ENCODE measurements at places on chromosomes 2 and 18.

DNA sequence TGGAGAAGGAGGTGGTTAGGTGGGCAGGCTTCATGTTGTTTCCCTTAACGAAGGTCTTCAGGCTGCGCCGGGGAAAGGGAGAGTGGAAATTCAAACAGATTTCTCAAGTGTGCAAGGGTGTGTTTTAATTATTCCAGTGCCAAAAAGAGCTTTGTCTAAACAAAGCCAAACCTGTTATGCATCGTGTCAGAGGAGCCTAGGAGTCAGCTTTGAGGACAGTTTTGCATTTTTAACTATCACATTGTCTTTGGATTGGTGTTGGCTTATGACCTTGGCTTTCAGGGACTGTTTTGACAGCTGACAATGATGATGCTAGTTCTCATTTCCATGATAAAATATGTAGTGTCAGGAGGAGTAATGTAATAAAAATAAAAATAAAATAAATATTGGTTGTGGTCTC, 144.8 kb downstream of the LDLRAD4 start:
- no peak for DNase-seq

GRCh38 chr2:19989342-19989666, 601 bp downstream of the WDR35 start:
- DNase-seq, result no peak

DNA sequence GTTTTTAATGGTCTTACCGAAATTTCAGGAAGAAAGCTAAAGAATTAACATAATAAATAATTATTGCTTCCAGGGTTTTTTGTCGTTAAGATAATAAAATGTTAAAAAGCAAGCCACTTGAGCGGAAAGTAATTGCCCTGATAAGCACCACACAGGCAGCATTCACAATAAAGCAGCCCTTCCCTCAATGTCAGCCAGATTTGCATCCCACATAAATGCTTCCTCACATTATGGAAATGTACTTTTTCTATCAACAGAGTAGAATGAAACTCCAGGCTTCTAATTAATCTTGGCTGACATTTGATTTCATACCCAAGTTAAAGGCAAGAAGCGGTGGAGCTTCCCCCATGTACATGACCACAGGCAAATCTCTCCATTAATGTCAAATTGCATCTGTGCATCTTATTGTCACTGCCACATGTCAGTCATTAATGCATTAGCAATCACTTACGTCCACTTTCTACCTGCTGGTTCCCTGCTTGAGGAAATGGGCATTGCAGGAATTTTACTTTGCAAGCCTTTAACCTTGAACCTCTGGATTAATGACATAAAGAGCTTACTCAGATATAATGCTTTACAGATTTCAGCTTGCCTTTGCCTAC, 26.2 kb downstream of the PTPRM start:
- DNase-seq, result no peak

DNA sequence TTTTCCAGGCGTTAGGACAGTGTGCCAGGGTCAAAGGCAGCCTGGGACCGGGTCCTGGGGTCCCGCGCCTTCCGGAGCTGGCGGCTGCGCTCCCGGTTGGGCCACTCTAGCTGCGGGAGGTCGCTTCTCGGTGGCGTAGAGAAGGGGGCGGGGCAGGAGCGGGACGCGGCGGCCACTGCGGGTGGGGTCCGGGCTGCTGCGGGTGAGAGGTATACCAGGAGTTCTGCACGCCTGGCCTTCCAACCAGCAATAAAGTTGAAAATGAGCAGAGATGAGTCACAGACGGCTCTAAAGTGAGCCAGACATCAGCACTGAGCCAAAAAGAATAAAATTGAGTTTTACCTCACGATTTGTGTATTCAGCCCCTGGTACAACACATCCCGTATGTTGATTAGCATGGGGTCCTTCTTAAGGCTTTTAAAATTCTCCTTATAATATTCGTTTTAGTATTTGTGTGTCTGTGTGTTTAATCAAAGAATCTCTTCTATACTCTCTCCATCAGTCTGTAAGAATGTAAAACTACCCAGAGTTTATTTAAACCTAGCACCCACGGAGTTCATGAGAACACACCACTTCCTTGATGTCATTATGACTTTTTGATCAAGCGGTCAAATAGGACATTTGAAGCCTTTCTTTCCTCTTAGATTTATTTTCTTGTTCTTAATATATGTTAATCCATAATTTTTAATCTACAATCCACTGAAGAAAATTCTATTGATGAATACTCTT, at the start of gene C1GALT1C1L:
TSS of gene C1GALT1C1L (minus strand) at position 108 of the 729 bp plus-strand sequence. CDS start at position 1, 107 bp downstream.
- peak; percentile 57 for DNase-seq

- no peak for DNase-seq
Measured at GRCh38 chr2:10820978-10821695, 8.6 kb upstream of the PDIA6 start.

- DNase-seq, result no peak
Measured at GRCh38 chr2:47782381-47782670, 619 bp upstream of the MSH6 start.

- no peak for DNase-seq
Measured at GRCh38 chr2:171787333-171788072, 100.2 kb downstream of the DYNC1I2 start.

DNA sequence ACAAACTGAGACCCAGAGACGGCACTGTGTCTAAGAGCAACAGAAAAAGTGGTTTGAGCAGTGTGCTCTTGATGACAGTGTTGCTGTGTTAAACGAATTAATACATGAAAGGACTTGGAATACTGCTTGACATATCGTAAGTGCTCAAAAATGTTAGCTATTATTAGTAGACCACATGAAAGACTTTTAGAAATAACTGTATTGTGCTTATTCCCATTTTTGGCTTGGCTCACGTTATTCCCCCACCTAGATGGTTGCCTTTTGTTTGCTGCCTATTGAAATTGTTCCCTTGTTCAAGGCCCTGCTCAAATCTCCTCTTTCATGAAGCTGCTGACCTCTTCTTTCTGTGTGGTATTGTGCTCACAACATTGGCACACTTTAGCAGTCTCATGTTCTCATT, 27.8 kb upstream of the C2orf74 start:
- no peak for DNase-seq

GRCh38 chr2:169069341-169069740, at the start of gene DHRS9:
DHRS9 (plus strand) TSS chr2:169069563; CDS start chr2:169081582, 12,019 bp downstream.
- DNase-seq, result peak; percentile 89

DNA sequence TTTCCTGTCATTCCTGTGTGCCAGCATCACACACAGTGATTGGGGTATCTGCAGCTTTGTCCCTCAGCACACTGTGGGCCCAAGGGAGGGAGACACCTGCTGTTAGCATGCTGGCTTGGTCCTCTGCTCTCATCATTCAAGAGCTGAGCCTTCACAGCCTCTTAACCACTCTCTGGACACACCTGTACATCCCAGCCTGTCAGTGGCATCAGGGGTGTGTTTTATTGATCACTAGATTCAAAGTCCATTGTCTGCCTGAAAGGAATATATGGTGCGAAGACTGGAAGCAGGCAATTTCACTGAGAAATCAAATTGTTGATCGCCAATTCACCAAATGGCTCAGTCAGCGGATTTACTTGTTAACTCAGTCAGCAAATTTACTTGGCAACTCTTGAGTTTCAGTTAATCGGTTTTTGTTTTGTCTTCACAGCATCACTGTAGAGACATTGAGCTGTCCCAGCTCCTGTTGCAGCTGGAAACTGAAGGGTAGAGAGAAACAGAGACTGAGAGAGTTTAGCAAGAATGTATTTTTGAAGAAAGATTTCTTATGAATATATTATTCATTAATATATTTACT, 56.3 kb upstream of the TMEM200C start:
- no peak for DNase-seq

GRCh38 chr2:217933617-217933993, 69.2 kb downstream of the TNS1 start:
- DNase-seq, result no peak

GRCh38 chr2:64273524-64274398, 129.5 kb upstream of the PELI1 start:
- peak; percentile 82 for DNase-seq

DNA sequence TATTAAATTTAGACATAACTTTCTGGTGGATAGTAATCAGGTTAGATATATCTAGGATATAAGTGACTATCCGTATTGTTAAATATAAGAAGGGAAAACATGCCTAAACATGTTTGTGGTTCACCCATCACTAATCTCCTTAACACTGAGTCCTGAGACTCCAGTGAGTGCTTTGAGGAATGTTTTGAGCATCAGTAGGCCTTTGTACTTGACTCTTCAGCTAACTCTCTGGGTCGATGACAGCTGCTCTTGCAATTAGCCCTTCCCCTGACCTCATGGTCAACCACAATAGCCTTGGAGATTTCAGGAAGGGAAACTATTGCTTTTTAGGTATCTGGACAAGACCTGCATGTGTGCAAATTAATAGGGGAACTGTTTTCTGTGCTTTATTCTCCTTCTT, 716.8 kb downstream of the EPHA4 start:
- peak; percentile 47 for DNase-seq

GRCh38 chr18:36442717-36443116, 145.2 kb downstream of the FHOD3 start:
- no peak for DNase-seq

DNA sequence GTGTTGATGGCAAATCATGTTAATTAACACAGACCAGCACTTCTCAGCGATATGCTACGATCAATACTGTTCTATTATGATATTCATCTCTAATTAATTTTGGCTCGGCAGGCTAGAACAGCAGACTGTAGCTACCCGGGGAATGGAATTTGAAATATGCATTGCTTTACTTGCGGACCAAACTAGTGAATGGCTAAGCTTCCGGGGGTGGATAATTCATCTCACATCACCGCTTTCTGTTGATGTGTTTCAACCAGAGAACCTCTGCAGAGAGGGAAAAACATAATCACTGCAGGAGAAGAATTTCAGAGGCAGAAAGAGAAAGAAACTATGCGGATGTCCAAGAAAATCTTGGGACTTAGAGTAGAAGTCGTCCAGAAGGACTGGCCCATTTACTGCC, 490.9 kb downstream of the STK39 start:
- DNase-seq, result peak; percentile 57

DNA sequence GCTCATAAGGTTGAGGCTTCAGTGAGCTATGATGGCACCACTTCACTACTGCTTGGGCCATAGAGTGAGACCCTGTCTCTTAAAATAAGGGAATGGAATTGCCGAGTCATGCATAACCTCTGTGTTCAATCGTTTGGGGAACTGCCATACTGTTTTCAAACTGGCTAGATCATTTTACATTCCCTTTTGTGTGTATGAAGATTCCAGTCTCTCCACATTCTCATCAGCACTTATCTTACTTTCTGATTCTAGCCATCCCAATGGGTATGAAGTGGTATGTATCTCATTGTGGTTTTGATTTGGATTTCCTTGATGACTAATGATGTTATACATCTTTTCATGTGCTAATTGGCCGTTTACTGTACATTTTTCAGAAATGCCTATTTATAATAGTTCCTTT, 23.7 kb downstream of the MARCHF7 start:
- DNase-seq, result peak; percentile 66

- DNase-seq, result no peak
Measured at GRCh38 chr18:7470101-7470500, 97.0 kb upstream of the PTPRM start.

- no peak for DNase-seq
Measured at GRCh38 chr2:60052601-60053000, 500.9 kb downstream of the BCL11A start.

- DNase-seq, result no peak
Measured at GRCh38 chr18:76981396-76981968, 151.1 kb downstream of the MBP start.

GRCh38 chr2:24169023-24169422, 5.8 kb upstream of the FAM228A start:
- DNase-seq, result no peak

- DNase-seq, result peak; percentile 28
Measured at GRCh38 chr2:197515315-197515738, 539 bp upstream of the MOB4 start.

- DNase-seq, result peak; percentile 1
Measured at GRCh38 chr2:21096458-21096857, 27.3 kb upstream of the TDRD15 start.

DNA sequence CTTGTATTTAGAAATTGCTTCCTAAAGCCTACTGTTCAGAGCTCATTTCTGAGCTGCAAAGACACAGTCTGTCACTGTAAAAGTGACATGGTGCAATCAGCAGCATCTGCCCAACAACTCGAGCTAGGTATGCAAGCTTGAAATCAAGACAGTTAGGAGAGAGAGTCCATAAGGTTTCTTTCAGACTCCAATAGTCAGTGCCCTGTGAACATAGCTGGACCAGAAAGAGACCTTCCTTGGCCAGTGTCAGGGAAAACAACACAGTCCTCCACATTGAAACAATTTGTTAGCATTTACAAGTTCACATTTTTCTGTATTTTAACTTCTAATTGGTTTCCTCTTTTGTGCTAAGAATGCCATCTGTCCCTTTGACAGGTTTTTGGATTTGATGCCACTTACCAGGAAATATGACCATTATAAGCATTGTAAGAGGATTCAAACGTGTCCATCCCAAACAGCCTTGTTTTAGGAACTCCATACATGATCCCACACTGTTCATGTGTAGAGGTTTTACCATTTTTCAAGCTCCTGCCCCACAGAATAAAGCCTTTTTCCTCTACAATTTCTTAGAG, 8.9 kb upstream of the MYCN start:
- no peak for DNase-seq

- DNase-seq, result no peak
Measured at GRCh38 chr2:156818944-156819343, 382.8 kb downstream of the GPD2 start.

- DNase-seq, result no peak
Measured at GRCh38 chr2:216078776-216079175, 2.8 kb downstream of the PECR start.

- no peak for DNase-seq
Measured at GRCh38 chr2:29062371-29062770, 12.0 kb downstream of the PCARE start.

DNA sequence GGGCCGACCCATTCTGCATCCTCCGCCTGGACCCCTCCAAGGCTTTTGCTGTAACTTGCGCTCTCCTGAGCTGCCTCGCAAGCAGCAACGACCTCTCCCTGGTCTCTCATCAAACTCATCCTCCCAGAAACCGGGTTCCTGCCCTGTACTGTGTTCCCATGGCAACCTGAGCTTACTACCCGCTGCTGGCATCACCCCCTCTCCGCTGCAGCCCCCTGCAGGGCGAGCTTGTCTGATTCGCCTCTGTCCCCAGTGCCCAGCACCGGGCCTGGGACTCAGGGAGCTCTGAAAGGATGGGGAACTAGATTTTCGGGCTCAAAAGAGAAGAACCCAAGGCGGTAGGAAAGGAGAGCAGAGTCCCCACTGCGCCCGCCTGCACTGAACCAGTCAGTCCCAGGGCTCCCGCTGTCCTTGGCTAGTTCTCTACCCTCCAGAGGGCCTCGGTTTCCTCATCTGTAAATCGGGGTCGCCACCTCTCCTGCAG, 463 bp downstream of the HS1BP3 start:
- DNase-seq, result peak; percentile 40

- DNase-seq, result peak; percentile 36
Measured at GRCh38 chr2:20516646-20517341, 69.9 kb downstream of the RHOB start.

DNA sequence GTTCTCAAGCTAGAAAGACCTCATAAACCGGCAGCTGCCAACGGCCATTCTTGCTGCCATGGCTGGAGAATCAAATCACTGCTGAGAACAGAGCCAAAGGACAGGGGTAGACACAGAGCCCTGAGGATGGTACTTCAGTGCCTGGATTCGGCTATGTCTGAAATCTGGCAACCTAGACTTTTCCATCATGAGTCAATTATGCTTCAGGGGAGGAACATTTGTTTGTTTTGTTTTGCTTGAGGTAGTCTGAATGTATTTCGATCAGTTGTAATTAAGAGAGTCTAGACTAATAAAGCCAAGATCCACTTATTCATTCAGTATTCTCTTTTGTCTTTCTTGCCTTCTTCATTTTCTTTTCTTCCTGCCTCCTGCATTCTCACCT, 122.8 kb upstream of the SH3BP4 start:
- no peak for DNase-seq
